GM12878 (cell line): ENCODE measurements at places on chromosomes 5 and 9.

DNA sequence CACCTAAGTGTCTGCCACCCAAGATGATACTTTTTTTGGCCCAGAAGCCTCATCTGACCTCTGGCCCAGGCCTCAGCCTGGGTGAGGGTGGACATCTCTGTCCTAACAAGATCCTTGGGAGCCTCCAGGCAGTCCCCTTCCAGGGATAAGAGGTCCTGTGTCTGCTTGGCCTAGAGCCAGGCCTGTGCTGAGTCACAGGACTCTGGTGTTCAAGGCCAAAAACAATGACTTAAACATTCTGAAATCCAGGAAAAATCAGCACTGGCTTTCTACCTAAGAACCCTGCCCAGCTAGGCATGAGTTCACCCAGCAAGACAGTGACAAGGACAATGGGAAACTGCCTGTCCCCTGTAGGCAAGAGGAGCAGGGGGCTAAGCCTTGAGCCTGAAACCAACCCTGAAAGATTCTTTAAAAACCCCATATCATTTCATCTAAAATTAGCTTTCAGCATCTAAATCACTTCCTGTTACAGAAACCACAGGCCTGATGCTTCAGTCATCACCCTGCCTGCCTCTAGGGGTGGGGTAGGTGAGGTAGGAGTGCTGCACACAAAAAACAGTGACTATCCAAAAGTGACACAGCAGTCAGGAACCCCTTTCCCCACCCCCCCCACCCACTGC lies 29.9 kb downstream of the CSF2 start:
- peak; percentile 78 for DNase-seq

GRCh38 chr5:31218978-31219377 lies 25.5 kb downstream of the CDH6 start:
- no peak for DNase-seq

- no peak for DNase-seq
These were observed 14.6 kb upstream of the TNIP1 start for GRCh38 chr5:151095341-151096000.

GRCh38 chr9:130755377-130756007 lies 61.9 kb downstream of the EXOSC2 start:
- DNase-seq = no peak

GRCh38 chr9:33230756-33231622 lies 9.0 kb upstream of the SPINK4 start:
- DNase-seq = no peak

DNA sequence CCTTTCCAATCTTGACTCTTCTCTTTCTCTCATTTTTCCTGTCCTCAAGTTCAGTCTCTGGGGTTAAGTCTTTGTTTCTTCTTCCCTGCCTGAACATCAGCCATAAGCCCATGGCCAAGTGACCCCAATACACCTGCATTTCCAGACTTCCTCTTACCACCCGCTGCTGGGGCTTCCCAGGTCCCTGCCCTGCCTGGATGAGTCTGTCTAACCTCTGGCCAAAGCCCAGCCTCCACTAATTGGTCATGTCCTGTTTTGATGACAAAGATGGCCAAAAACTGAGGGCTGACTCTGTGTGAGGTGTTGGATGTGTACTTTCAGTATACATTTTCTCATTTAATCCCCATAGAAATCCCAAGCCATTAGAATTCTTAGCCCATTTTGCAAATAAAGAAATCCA lies 47.3 kb downstream of the SH3TC2 start:
- no peak for DNase-seq
